ENCODE measurements at places on chromosomes 2 and 18.

- no peak for DNase-seq
Measured at GRCh38 chr2:134170700-134171099, 83.2 kb upstream of the MGAT5 start.

DNA sequence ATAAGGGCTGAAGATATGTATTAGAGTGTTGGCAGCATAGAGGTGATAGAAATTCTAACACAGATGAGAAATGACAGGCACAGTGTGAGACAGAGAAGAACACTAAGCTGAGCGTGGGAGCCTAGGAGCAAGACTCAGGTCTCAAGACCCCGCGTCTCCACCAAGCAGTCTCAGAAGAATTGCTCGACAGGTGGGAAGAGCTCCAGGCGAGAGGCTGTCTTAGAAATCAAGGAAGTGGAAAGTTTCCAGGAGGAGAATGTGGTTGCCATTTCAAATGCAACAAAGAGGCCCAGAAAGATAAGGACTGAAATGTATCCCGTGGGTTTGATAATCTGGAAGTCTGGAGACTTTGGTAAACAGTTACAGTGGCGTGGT, 31.5 kb upstream of the CAB39 start:
- no peak for DNase-seq

GRCh38 chr18:66048406-66048805, 297.6 kb downstream of the CDH7 start:
- DNase-seq = no peak

- DNase-seq = no peak
Measured at GRCh38 chr18:76162886-76163285, 332.2 kb downstream of the ZNF516 start.

GRCh38 chr2:226797289-226797988, 2.2 kb downstream of the IRS1 start:
- DNase-seq = no peak

GRCh38 chr2:174581491-174581890, 16.1 kb downstream of the WIPF1 start:
- DNase-seq = no peak

GRCh38 chr18:8975624-8976023, 126.9 kb upstream of the NDUFV2 start:
- no peak for DNase-seq

DNA sequence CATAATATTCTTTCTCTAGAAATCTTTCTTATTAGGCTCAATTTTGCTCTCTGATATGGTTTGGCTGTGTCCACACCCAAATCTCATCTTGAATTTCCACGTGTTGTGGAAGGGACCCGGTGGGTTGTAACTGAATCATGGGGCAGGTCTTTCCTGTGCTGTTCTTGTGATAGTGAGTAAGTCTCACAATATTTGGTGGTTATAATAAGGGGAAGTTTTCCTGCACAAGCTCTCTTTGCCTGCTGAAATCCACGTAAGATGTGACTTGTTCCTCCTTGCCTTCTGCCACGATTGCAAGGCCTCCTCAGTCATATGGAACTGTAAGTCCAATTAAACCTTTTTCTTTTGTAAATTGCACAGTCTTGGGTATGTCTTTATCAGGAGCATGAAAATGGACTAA, 73.8 kb downstream of the CAVIN2 start:
- DNase-seq = no peak

DNA sequence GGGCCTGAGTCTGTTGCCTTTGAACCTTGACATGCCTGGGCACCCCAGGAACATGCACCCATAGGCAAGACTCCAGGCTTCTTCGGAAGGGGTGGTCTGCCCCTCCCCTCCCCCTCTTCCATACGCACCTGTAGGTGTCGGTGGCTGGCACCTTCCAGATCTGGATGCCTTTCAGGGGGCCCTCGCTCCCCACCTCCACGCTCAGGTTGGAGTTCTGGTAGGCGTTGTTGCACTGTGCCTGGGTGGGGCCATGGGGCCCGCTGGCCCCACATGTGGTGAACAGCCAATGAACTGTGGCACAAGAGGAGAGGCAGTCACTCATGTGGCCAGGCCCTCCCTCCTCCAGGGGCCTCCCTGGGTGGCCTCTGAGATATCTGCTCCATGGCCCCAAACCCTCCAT, 135.8 kb downstream of the CLIP4 start:
- no peak for DNase-seq
